ENCODE measurements at places on chromosomes 1 and 21. TPM values are rescaled to one million over a fixed set of nuclear protein-coding genes. Genes with fewer than 3 reads are reported as not detected.

Gene ESPN
- polyA plus RNA-seq = 13.4 TPM

Gene PRDM16
- polyA plus RNA-seq = 0.39 TPM

Gene MYOG
- polyA plus RNA-seq = not detected

Gene BCAS2
- 18.0 TPM for polyA plus RNA-seq

Gene LYPLAL1
- polyA plus RNA-seq = 6.3 TPM

Gene KRTAP7-1
- polyA plus RNA-seq = not detected

Gene LCE1D
- polyA plus RNA-seq = not detected
